NCI-H446 (cell line): ENCODE measurements at places on chromosomes 12 and 14.

DNA sequence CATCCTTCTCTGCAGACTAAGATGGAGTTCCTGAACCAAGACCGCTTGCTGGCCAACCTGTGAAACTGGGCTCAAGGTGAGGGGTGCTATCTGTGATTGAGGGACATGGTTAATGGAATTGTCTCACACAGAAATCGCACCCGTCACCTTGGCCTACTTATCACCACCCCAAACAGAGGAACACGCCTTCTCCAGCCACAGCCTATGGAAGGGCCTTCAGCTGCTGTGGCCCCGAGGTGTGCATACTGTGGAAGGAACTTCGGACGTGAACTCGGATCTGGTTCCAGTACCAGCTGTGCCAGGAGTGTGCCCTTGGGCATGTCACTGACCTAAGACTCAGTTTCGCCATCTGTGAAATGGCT lies 44.4 kb downstream of the EVL start:
- DNase-seq: no peak

GRCh38 chr12:32688786-32689185 lies 9.7 kb downstream of the DNM1L start:
- DNase-seq: no peak

DNA sequence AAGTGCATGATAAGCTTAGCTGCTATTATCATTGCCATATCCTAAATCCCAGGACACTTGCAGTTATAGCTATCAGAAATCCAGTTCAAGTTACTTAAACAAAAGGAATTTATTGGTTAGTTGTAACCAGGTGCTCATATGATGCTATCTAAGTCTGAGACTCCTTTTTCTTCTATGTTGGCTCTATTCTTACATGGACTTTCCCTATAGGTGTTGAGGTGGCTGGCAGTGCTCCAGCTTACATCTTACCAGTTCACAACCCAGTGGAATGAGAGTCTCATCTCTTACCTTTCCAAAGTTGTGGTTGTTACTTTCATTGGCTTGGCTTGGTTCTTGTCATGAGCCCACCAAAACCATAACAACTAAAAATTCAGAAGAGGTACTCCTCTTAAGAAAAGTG lies 94.6 kb downstream of the DACT1 start:
- DNase-seq: no peak

DNA sequence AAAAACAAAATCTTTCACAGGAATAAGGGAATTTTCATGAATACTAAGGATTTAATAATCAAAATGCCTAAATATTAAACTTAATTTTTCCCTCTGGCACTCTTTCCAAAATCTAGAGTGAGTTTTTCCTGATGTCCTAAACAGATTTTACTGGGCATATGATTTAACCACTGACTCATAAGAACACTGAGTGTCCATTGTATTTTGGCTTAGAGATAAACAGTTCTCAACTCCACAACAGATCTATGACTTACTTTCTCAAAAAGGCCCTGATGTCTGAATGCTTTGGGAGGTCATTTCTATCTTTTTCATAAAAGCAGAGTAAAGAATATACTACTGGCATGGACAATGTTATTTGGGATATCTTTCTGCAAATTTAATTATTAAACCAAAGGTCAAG lies 15.0 kb downstream of the TMBIM4 start:
- no peak for DNase-seq

GRCh38 chr12:106033161-106033675 lies 105.5 kb downstream of the NUAK1 start:
- no peak for DNase-seq

DNA sequence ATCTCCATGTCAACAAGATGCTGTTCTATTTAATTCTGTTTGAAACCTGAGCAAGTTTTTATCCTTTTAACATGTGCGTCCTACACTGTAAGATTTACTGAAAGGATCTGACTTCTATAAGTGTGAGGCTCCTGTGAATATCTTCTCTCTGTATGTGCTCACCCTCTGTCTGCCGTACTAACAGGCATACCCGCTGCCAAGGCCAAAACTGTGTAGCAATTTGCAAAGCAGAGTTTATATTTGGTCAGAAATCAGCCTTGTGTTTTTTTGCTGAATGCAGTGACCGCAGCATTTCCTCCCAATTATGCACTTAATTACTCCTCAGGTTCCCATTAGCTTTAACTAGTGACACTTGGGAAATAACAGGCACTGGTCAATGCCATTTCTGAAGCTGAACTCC lies 12.3 kb downstream of the CHST11 start:
- DNase-seq: no peak

DNA sequence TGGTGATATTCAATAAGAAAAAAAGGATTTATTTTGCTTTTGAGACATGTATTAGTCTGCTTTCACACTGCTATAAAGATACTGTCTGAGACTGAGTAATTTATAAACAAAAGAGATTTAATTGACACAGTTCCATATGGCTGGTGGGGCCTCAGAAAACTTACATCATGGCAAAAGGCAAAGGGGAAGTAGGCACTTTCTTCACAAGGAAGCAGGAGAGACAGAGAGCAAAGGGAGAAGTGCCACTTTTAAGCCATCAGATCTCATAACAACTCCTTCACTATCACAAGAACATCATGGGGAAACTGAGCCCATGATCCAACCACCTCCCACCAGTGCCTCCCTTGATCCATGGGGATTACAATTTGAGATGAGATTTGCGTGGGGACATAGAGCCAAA lies 43.9 kb downstream of the BHLHE41 start:
- DNase-seq: no peak

- DNase-seq: peak; percentile 6
Observed at GRCh38 chr14:92952481-92953298, 29.7 kb downstream of the CHGA start.

- no peak for DNase-seq
Observed at GRCh38 chr12:20695232-20695631, at the start of gene SLCO1C1. TSS of gene SLCO1C1 (plus strand) at chr12:20695332. CDS start at chr12:20699577, 4,245 bp downstream.

- no peak for DNase-seq
Observed at GRCh38 chr12:13343375-13343774, 146.8 kb downstream of the EMP1 start.

GRCh38 chr12:66279123-66279712 lies 23.1 kb upstream of the HELB start:
- peak; percentile 55 for DNase-seq

- DNase-seq: no peak
Observed at GRCh38 chr12:46185686-46186085, 83.2 kb downstream of the SLC38A1 start.

DNA sequence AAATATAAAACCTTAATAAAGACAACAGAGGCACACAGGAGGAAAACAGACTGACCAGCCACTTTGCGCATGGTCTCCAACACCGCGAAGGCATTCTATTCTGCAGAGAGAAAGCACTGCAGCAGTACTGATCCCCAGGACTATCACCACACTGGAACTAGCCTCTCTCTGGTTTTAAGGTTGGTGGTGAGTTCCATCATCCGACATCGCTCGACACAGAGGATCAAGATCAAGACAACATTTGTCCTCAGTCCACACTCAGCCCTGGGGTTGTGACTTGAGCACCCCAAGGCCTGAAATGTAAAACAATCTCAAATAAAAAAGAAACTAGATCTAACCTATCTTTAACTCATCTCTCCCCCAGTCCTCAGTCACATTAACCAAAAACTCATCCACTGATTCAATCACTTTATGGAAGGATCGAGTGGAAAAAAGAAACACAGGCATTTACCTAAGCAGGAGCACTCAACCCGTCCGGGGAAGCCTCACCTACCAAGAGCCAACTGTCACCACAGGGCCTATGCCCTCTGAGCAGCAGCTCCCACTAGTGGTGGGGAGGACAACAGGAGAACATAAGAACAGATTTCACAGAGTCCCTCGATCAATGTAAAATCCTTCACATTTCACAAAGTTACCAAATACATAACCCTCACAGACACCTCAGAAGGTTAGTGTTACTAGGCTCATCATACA lies 17.7 kb downstream of the STXBP6 start:
- DNase-seq: no peak
